IMR-90 (cell line): ENCODE measurements at places on chromosomes 6 and 20. TPM values are rescaled to one million over a fixed set of nuclear protein-coding genes. Genes with fewer than 3 reads are reported as not detected.

- no peak overlapping the region for H3K4me3 ChIP-seq
- peaks cover 6% of the 10 kb centered on the region for H3K4me1 ChIP-seq
- peak; percentile 21 for DNase-seq
- no peaks in the 10 kb centered on the region for H3K27me3 ChIP-seq
These were observed 584.7 kb downstream of the RFPL4B start for GRCh38 chr6:112931832-112932231.

DNA sequence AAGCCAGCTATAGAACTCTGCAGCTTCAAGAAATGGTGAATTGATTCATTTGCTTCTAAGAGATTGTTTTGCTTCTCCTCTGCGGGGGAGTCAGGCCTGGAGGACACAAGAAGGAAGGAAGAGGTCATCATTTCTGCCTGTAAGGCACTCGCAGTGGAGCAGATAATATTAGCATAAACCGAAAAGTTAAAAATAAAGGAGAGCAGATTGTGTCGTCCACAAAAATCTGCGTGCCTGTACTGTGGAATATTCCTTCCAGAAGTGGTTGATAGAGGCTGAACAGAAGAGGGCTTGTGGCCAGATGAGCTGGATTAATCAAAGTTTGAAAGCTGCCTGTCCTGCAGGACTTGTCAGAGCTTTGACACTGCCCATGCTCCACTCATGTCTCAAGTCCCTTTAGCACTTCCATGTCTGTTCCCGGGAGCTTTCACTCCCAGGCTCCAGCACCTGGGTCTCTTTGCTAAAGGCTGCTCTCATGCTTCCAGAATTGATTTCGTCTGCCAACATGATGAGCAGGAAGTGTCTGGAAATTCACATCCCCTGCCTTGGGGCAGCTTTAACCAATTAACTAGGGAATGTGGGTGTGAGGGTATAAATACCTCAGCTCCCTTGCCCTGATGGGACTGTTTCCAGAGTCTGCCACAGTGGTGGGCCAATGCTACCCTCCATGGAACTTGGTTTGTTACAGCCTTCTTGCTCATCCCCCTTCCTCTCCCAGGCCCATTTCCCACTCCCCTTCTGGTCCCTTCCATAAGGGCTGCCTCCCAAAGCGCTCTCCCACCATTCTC is 65.1 kb upstream of the STX16 start:
- H3K36me3 ChIP-seq = no peaks in the 10 kb centered on the region
- H3K4me1 ChIP-seq = peaks cover 12% of the 10 kb centered on the region
- H3K27me3 ChIP-seq = peaks cover 12% of the 10 kb centered on the region; the same call in 1 of the 2 replicates
- DNase-seq = no peak
- no peak overlapping the region for H3K4me3 ChIP-seq

DNA sequence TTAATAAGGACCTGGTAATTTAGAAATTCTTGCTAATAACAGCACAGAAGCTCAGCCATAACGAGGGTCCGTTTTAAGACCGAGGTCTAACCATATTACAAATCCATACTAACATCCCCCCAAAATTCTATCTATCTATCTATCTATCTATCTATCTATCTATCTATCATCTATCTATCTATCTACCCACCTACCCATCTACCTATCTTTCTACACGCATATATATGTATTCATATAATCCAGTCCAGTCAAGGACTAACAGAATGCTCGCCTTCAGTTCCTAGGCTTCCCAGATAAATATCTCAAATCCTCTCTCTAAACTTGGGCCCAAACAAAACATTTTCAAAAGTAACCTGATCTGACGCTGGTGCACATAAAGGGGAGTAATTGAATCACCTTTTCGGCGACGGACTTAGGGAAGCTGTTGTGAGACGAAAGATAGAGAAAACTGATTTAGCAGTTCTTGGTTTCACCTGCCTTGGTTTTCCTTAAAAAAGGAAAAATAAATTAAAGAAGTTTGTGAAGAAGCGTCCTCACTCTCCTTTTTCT is 14.5 kb downstream of the HMGN4 start:
- H3K27ac ChIP-seq = no peak overlapping the region
- H3K4me1 ChIP-seq = no peaks in the 10 kb centered on the region
- no peaks in the 10 kb centered on the region for H3K36me3 ChIP-seq
- peak overlapping the region; percentile 69; the same call in 1 of the 2 replicates for H3K4me3 ChIP-seq
- no peaks in the 10 kb centered on the region for H3K27me3 ChIP-seq

The KHDC1L gene
- total RNA-seq = 0.18 TPM in 1 of 2 replicates, not detected in the other

The PCSK2 gene
- not detected in 2 replicates for total RNA-seq

The SLC22A1 gene
- total RNA-seq = 0.28 TPM in 1 of 2 replicates, not detected in the other

GRCh38 chr6:103719545-103719944 is 1140.2 kb downstream of the HACE1 start:
- H3K4me3 ChIP-seq = no peak overlapping the region
- no peak overlapping the region for H3K27ac ChIP-seq
- H3K27me3 ChIP-seq = no peaks in the 10 kb centered on the region
- no peaks in the 10 kb centered on the region for H3K36me3 ChIP-seq

DNA sequence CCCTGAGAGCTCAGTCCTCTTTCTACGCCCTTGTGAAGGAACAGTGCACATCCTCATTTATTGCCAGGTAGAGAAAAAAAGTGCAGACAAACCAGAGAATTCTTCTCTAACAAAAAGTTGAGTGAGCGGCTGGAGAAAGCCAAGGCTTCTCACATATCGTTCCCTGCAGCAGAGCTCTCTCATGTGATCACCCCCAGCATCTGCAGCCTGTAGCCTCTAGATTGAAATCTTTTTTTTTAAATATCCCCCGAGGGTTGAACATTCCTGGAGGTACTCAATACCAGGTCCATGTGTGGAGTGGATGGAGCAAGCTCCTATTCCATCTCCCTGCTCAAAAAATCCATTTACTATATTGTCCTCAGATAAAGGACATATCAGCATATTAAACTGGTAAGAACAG is 22.9 kb upstream of the ZNF133 start:
- H3K27me3 ChIP-seq = peaks cover 7% of the 10 kb centered on the region
- H3K36me3 ChIP-seq = no peaks in the 10 kb centered on the region
- no peak for DNase-seq
- H3K27ac ChIP-seq = no peak overlapping the region

The PSMF1 gene
- 93.6 and 120 TPM in 2 replicates for total RNA-seq

- no peak overlapping the region for H3K27ac ChIP-seq
- H3K4me1 ChIP-seq = peaks cover 20% of the 10 kb centered on the region
- no peak overlapping the region for H3K4me3 ChIP-seq
- H3K36me3 ChIP-seq = no peaks in the 10 kb centered on the region
- peaks cover 1% of the 10 kb centered on the region; the same call in 1 of the 2 replicates for H3K27me3 ChIP-seq
These were observed 254.4 kb upstream of the JAG1 start for GRCh38 chr20:10927936-10928840.

DNA sequence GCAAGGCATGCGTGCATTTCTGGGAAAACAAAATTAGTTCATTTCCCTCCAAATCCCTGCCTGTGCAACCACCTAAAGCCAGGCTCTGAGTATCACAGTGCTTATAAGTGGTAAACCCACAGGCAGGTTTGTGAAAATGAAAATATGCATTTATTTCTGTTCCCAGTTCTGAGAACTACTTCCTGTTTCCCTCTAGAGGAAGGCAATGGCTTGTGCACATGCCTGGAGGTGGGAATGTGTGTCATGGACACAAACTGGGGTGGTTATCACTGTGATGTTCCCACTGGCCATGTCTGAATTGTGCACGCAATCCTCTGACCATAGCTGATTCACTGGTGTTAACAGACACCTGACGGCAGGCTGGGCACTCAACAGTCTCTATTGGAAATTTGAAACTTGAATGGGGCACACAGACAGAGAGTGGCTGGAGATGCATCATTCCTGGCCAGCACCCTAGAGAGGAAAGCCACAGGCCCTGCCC is 26.3 kb downstream of the FAM110A start:
- peaks cover 3% of the 10 kb centered on the region for H3K4me1 ChIP-seq
- H3K36me3 ChIP-seq = no peaks in the 10 kb centered on the region
- 0 out of 2 replicates have a peak, but pooled peaks cover 2% of the 10 kb centered on the region for H3K27me3 ChIP-seq
- peak; percentile 12 for DNase-seq
- no peak overlapping the region for H3K27ac ChIP-seq

The RFX6 gene
- not detected in 2 replicates for total RNA-seq

DNA sequence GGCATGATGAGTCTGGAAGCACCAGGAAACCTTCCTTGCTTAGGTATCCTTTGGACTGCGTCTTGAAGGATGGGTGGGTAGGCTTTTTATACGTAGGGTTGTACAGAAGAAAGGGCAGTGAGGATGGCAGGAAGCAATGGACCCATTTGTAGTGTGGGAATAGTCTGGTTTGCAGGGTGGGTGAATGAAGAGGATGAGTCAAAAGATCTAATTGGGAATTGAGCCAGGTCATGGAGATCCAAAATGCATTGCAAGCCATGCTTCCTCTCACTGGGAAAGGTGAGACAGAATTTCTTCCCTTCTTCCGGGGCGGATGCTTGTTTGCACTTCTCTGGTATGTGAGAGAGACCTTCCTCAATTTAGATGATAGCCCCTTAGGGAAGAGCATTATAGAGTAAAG is 10.1 kb upstream of the BTBD3 start:
- H3K4me3 ChIP-seq = no peak overlapping the region
- no peak overlapping the region for H3K27ac ChIP-seq
- H3K36me3 ChIP-seq = no peaks in the 10 kb centered on the region; the same call in 1 of the 2 replicates
- H3K27me3 ChIP-seq = no peaks in the 10 kb centered on the region
- peak; percentile 46 for DNase-seq

GRCh38 chr20:39245685-39246311 is 283.7 kb downstream of the DHX35 start:
- H3K27ac ChIP-seq = no peak overlapping the region
- no peaks in the 10 kb centered on the region for H3K4me1 ChIP-seq
- H3K4me3 ChIP-seq = no peak overlapping the region
- no peaks in the 10 kb centered on the region for H3K36me3 ChIP-seq
- DNase-seq = no peak
- H3K27me3 ChIP-seq = no peaks in the 10 kb centered on the region

- no peak for DNase-seq
- H3K4me1 ChIP-seq = 0 out of 2 replicates have a peak, but pooled peaks cover 2% of the 10 kb centered on the region
- no peaks in the 10 kb centered on the region for H3K36me3 ChIP-seq
- H3K4me3 ChIP-seq = no peak overlapping the region
- H3K27ac ChIP-seq = no peak overlapping the region
These were observed 127.8 kb upstream of the FOXA2 start for GRCh38 chr20:22711971-22712755.

GRCh38 chr6:157248264-157248663 is 75.1 kb downstream of the TMEM242 start:
- H3K4me3 ChIP-seq = no peak overlapping the region
- H3K4me1 ChIP-seq = no peaks in the 10 kb centered on the region
- H3K27ac ChIP-seq = no peak overlapping the region
- H3K36me3 ChIP-seq = no peaks in the 10 kb centered on the region

The SF3B5 gene
- 227 and 242 TPM in 2 replicates for total RNA-seq

DNA sequence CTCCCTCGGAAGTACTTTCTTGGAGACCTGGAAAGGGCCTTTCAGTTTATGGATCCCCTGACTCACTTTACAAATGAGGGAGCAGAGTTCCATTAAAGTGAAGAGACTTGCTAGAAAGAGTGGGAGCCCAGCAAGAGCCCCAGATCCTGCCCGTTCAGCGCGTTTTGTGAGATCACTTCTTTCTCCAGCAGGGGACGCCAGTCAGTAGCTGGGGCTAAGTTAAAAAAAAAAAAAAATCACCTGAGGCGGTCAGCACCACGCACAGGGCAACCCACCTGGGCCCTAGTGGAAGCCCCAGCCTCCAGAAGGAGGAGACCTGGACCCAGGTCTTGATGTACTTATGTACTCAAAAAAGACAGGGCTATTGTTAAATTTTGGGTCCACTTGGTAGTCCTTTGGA is 274.5 kb upstream of the RNF24 start:
- H3K36me3 ChIP-seq = no peaks in the 10 kb centered on the region
- H3K27me3 ChIP-seq = 0 out of 2 replicates have a peak, but pooled peaks cover under 1% of the 10 kb centered on the region
- DNase-seq = no peak

DNA sequence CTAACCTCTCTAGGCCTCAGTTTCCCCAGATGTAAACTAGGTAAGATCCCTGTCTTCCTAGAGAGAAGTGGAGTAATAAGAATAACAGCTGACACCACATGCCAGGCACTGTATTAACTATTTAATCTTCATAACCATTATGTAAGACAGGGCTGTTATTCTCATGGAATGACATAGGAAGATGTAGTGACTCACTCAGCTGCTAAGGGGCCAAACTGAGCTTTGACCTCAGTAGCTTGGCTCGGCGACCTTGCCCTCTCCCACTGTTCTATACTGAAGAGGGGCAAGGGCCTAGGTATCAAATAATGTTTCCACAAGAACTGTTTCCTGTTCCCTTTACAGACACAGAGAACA is 2.9 kb upstream of the MDGA1 start:
- H3K4me3 ChIP-seq = no peak overlapping the region
- no peaks in the 10 kb centered on the region for H3K36me3 ChIP-seq
- peaks cover 7% of the 10 kb centered on the region for H3K4me1 ChIP-seq
- no peak for DNase-seq
- peaks cover 4% of the 10 kb centered on the region; the same call in 1 of the 2 replicates for H3K27me3 ChIP-seq

The RGS19 gene
- 7.7 and 8.1 TPM in 2 replicates for total RNA-seq

- H3K4me1 ChIP-seq = no peaks in the 10 kb centered on the region
- no peaks in the 10 kb centered on the region for H3K36me3 ChIP-seq
- no peak for DNase-seq
- H3K27ac ChIP-seq = no peak overlapping the region
- no peak overlapping the region for H3K4me3 ChIP-seq
These were observed 7.6 kb upstream of the GCNT2 start for GRCh38 chr6:10513544-10513943.
